Kidney (tissue), 22 donors: ENCODE measurements at places on chromosomes 6 and 20. TPM values are rescaled to one million over a fixed set of nuclear protein-coding genes. Genes with fewer than 3 reads are reported as not detected.

DNA sequence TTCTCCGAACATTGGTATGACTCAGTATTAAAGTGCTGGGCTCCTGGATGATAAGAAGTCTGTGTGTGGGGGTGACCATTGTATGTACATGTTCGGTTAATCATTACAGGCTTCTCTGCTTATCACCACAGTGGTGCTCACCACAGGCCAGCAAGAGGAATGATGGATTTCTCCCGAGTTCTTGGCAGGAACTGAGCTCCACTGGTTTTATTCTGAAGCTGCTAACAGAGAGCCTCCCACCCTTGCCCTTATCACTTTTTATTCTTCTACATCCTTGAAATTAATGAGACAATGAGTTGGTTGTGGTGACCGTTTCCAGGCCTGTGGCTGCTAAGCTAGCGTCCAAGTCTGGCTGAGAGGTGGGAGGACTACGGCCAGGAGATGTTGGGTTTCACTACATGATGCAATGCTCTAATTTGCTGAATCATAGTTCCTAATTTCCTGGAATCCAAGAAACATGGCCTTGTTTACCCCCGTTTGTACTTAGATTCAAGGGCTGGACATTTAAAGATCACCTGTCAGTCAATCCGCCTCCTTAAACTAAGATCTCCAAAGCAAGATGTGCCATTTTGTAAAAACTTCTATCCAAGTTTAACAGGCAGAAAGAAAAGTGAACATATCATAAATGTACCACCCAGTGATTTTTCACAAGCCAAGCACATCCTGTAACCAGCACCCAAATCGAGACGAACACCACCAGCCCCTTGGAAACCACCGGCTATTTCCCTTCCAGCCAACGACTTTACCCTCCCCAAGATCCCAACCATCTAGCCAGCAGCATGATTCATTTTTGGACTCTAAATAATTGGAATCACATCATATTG is 172.5 kb downstream of the FOXA2 start:
- DNase-seq = no peak
- peaks cover 4% of the 10 kb centered on the region for H3K4me1 ChIP-seq
- no peak overlapping the region for H3K4me3 ChIP-seq
- H3K36me3 ChIP-seq = no peaks in the 10 kb centered on the region
- H3K27me3 ChIP-seq = no peaks in the 10 kb centered on the region

DNA sequence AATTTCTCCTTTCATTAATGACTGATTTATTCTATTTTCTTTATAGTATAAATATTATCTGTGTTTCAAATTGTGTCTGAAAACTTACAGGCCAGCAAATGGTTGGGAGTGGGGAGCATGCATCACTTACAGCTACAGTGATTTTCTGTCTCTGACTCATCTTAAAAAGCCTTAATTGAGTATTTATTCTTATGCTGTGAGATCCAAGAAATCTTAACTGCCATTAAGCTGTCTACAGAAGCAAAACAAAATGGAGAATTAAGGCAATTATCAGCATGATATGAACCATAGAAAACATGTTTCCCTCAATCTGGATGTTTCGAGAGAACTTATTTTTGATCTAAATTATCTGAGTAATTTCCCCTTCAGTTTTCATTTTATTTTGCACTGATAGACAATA is 831.2 kb downstream of the KIF16B start:
- H3K27me3 ChIP-seq = no peaks in the 10 kb centered on the region
- no peak overlapping the region for H3K27ac ChIP-seq
- H3K4me1 ChIP-seq = no peaks in the 10 kb centered on the region
- DNase-seq = no peak
- no peak overlapping the region for H3K4me3 ChIP-seq

DNA sequence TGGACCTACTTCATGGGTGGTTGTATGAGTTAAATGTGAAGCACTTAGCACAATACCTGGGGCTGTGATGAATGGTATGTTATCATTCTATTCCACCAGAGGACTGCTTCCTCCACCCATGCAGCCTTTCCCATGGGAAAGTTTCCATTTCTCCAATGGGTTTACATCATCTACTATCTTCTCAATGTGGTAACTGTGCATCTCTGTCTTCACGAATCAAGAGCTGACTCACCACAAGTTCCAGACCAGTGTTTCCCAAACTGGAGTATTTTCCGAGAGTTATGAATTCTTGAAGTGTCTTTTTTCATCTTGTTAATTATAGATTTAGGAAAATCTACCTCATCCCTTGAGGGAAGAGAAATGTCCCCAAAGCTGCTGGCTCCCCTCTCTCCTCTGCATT is 182.8 kb downstream of the UNC5CL start:
- H3K36me3 ChIP-seq = no peaks in the 10 kb centered on the region
- no peaks in the 10 kb centered on the region for H3K27me3 ChIP-seq
- H3K4me3 ChIP-seq = no peak overlapping the region
- no peak for DNase-seq
- H3K4me1 ChIP-seq = no peaks in the 10 kb centered on the region

DNA sequence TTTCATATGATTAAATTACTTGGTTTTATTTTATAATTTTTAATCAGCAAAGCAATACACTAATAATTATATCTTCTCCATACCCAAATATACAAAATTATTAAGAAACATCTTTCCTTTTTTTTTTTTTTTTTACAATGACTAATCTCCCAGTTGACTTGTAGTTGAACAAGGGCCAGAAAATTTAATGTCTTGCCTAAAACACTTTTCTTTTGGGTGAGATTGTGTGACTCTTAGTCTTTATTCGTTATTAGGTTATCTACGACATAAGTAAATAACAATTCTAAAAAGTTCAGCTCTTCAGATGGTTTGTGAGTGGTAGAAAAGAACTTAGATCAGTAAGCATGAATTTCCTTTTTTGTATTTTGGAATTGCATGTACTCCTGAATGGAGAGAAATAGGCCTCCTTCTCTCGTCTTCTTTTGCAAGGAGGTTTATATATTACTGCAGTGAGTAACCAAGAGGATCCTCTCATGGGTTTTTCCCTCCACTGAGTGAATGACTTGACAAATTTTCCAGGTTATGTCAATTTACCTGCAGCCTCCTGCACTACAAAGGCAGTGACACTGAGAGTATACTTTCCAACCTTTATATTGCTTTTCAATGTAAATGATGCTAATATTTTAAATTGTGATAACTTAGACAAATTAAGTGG is 364.5 kb upstream of the CITED2 start:
- peaks cover under 1% of the 10 kb centered on the region for H3K4me1 ChIP-seq
- no peak for DNase-seq
- no peak overlapping the region for H3K4me3 ChIP-seq
- H3K27ac ChIP-seq = no peak overlapping the region
- H3K36me3 ChIP-seq = no peaks in the 10 kb centered on the region
- no peaks in the 10 kb centered on the region for H3K27me3 ChIP-seq

DNA sequence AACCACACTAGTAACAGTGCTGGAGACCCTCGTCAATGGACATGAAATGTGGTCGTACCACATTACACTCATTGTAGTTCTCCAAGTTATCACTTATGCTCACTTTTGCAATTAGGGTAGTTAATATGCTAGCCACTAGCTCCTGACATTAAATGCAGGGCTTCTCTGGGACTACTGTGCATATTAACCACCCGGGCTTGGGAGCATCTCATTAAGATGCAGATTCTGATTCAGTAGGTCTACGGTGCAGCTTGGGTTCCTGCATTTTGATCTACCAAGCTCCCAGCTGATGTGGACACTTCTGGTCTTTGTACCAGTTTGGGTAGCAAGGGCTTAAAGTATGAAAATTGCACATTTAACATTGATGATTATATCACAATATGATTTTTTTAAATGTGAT is 98.0 kb downstream of the ZFP64 start:
- no peaks in the 10 kb centered on the region for H3K27me3 ChIP-seq
- no peak for DNase-seq
- no peak overlapping the region for H3K27ac ChIP-seq
- no peaks in the 10 kb centered on the region for H3K4me1 ChIP-seq
- H3K36me3 ChIP-seq = no peaks in the 10 kb centered on the region

- H3K4me1 ChIP-seq = no peaks in the 10 kb centered on the region
- H3K36me3 ChIP-seq = no peaks in the 10 kb centered on the region
- H3K27me3 ChIP-seq = no peaks in the 10 kb centered on the region
- H3K4me3 ChIP-seq = no peak overlapping the region
- H3K27ac ChIP-seq = no peak overlapping the region
- no peak for DNase-seq
Measured at GRCh38 chr6:104349191-104349590, 510.5 kb downstream of the HACE1 start.

DNA sequence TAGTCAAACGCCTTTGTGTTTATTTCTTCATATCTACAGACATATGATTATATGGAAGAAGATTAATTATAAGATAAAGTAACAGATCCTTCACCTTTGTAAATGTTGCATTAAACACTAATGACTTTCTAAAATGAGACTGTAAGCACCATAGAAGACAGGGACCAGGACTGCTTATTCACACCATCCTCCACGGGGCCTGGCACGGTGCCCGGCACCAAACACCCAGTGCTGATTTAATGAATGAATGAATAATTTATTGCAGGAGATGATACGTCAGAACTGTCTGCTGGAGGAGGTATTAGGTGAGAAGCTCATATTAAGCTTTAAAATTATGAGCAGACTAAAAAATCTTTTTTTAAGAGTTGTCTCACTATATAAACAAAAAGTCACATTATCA is 88.3 kb downstream of the SLX4IP start:
- no peak for DNase-seq
- no peaks in the 10 kb centered on the region for H3K36me3 ChIP-seq
- no peak overlapping the region for H3K27ac ChIP-seq

GRCh38 chr6:38337819-38338465 is 301.8 kb downstream of the BTBD9 start:
- H3K4me3 ChIP-seq = no peak overlapping the region
- H3K4me1 ChIP-seq = no peaks in the 10 kb centered on the region
- H3K36me3 ChIP-seq = no peaks in the 10 kb centered on the region

GRCh38 chr6:157222201-157222981 is 100.9 kb downstream of the TMEM242 start:
- H3K27ac ChIP-seq = no peak overlapping the region
- H3K4me3 ChIP-seq = no peak overlapping the region
- H3K27me3 ChIP-seq = no peaks in the 10 kb centered on the region
- no peak for DNase-seq
- H3K36me3 ChIP-seq = no peaks in the 10 kb centered on the region

DNA sequence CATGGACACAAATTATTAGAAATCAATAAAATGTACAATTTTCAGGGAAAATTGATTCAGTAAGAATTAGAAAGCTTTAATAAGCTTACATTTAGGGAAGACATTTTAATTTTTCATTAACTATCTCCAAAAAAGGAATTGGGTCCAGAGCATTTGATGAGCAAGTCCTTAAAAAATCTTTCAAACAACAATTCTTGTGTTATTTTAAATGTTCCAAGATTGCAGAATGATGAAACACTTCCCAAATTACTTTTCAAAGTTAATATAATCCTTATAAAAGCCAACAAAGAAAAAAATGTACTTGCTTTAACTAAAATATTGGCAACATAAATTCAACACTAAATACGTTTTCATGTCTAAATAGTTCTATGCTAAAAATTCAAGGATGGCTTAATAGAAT is 102.0 kb downstream of the ADAT2 start:
- no peaks in the 10 kb centered on the region for H3K4me1 ChIP-seq
- H3K36me3 ChIP-seq = no peaks in the 10 kb centered on the region
- H3K27me3 ChIP-seq = no peaks in the 10 kb centered on the region
- H3K4me3 ChIP-seq = no peak overlapping the region

DNA sequence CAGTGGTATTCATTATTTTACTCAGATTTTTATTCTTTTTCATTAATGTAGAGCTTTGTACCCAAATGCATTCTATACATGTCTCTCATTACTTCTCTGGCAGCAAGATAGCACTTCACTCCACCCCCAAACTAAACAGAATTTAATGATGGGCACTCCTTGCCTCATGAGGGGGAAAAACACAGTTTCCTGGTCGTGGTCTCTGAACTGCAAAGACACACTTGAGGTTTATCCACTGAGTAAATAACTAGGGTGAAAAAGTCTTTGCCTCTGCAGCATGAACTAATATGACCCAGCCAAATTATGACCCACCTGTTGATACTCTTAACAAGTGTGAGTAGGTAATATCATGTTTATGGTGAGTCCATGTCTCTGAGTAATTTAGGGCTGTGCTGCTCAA is 785.2 kb upstream of the FLRT3 start:
- H3K4me3 ChIP-seq = no peak overlapping the region
- H3K36me3 ChIP-seq = no peaks in the 10 kb centered on the region
- no peak for DNase-seq
- no peak overlapping the region for H3K27ac ChIP-seq

- H3K27me3 ChIP-seq = no peaks in the 10 kb centered on the region
- no peak overlapping the region for H3K4me3 ChIP-seq
- DNase-seq = peak; percentile 56
- H3K27ac ChIP-seq = no peak overlapping the region
Measured at GRCh38 chr6:53581173-53581773, 36.4 kb upstream of the GCLC start.

DNA sequence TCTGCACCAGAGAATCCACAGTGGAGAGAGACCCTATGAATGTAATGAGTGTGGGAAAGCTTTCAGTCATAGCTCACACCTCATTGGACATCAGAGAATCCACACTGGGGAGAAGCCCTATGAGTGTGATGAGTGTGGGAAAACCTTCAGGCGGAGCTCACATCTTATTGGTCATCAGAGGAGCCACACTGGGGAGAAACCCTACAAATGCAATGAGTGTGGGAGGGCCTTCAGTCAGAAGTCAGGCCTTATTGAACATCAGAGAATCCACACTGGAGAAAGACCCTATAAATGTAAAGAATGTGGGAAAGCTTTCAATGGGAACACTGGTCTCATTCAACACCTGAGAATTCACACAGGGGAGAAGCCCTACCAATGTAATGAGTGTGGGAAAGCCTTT is 11.9 kb downstream of the ZKSCAN8 start:
- H3K4me1 ChIP-seq = no peaks in the 10 kb centered on the region
- H3K36me3 ChIP-seq = peaks cover 68% of the 10 kb centered on the region
- H3K27me3 ChIP-seq = no peaks in the 10 kb centered on the region
- no peak overlapping the region for H3K27ac ChIP-seq
- no peak for DNase-seq

GRCh38 chr6:118263921-118264486 is 284.1 kb upstream of the PLN start:
- H3K27ac ChIP-seq = no peak overlapping the region
- H3K4me1 ChIP-seq = no peaks in the 10 kb centered on the region
- DNase-seq = no peak
- H3K36me3 ChIP-seq = no peaks in the 10 kb centered on the region

GRCh38 chr20:39835130-39835842 is 853.8 kb downstream of the MAFB start:
- no peaks in the 10 kb centered on the region for H3K27me3 ChIP-seq
- no peak overlapping the region for H3K4me3 ChIP-seq
- H3K27ac ChIP-seq = no peak overlapping the region
- no peaks in the 10 kb centered on the region for H3K36me3 ChIP-seq
- no peaks in the 10 kb centered on the region for H3K4me1 ChIP-seq

- peak; percentile 77 for DNase-seq
- no peaks in the 10 kb centered on the region for H3K27me3 ChIP-seq
- H3K4me1 ChIP-seq = no peaks in the 10 kb centered on the region
- no peak overlapping the region for H3K4me3 ChIP-seq
- H3K27ac ChIP-seq = no peak overlapping the region
Measured at GRCh38 chr6:45922728-45923351, 92.8 kb downstream of the CLIC5 start.

CCN6 gene
- total RNA-seq = 6.7 TPM

PLN gene
- 47.2 TPM for total RNA-seq

SIRPD gene
- 0.35 TPM for total RNA-seq

DUSP15 gene
- 13.2 TPM for total RNA-seq
